GM23338 (cell line): ENCODE measurements at places on chromosomes 13 and 19. TPM values are rescaled to one million over a fixed set of nuclear protein-coding genes. Genes with fewer than 3 reads are reported as not detected.

DNA sequence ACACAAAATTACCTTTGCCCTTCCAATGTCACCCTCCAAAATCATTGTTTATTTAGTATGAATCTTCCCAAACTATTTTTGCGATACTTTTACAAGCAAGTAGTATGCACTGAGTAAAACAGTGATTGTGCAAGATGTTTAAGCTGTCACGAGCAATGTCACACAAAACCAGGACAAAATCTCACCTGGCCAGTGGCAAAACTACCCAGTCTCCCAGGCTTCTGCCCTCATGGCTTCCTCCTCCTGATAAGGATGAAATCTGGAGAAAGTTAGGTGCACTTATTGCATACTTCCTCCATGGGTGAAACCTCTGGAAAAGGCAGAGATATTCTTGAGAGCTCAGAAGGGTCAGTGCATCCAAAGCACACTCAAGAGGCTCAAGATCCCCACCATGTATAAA lies 500.8 kb downstream of the IRS2 start:
- H3K36me3 ChIP-seq = no peaks in the 10 kb centered on the region
- DNase-seq = no peak
- no peaks in the 10 kb centered on the region for H3K27me3 ChIP-seq

Gene ATP4A
- total RNA-seq = 0.62 and 0.63 TPM in 2 replicates

- no peak overlapping the region for H3K4me3 ChIP-seq
- DNase-seq = no peak
- peak overlapping the region; percentile 32; the same call in 1 of the 2 replicates for H3K27ac ChIP-seq
- H3K4me1 ChIP-seq = peaks cover 7% of the 10 kb centered on the region; the same call in 1 of the 2 replicates
Observed at GRCh38 chr19:49761249-49761624, 1.9 kb downstream of the TSKS start.

Gene CNN1
- total RNA-seq = 17.0 and 20.9 TPM in 2 replicates

DNA sequence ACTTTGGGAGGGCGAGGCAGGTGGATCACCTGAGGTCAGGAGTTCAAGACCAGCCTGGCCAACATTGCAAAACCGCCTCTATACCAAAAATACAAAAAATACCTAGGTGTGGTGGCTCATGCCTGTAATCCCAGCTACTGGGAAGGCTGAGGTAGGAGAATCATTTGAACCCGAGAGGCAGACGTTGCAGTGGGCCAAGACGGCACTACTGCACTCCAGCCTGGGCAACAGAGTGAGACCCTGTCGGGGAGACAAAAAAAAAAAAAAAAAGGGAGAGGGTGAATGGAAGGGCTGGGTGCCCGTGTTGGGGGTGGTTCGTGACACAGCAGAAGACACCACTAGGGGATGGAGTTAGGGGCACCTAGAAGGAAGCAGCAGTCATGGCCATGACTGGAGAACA lies 10.8 kb downstream of the CFD start:
- no peak for DNase-seq
- no peak overlapping the region for H3K4me3 ChIP-seq
- no peaks in the 10 kb centered on the region for H3K4me1 ChIP-seq

GRCh38 chr19:48111280-48111679 lies 663 bp upstream of the PLA2G4C start:
- peak; percentile 45 for DNase-seq
- H3K36me3 ChIP-seq = no peaks in the 10 kb centered on the region
- H3K27me3 ChIP-seq = no peaks in the 10 kb centered on the region
- no peak overlapping the region for H3K27ac ChIP-seq
- no peaks in the 10 kb centered on the region; the same call in 1 of the 2 replicates for H3K4me1 ChIP-seq

Gene SERP2
- 0.59 and 3.4 TPM in 2 replicates for total RNA-seq

Gene PKN1
- total RNA-seq = 147 and 201 TPM in 2 replicates

Gene CFD
- 0.90 and 3.5 TPM in 2 replicates for total RNA-seq

Gene ZNF83
- total RNA-seq = 20.6 and 25.0 TPM in 2 replicates

Gene ZIC2
- 76.2 and 87.9 TPM in 2 replicates for total RNA-seq

DNA sequence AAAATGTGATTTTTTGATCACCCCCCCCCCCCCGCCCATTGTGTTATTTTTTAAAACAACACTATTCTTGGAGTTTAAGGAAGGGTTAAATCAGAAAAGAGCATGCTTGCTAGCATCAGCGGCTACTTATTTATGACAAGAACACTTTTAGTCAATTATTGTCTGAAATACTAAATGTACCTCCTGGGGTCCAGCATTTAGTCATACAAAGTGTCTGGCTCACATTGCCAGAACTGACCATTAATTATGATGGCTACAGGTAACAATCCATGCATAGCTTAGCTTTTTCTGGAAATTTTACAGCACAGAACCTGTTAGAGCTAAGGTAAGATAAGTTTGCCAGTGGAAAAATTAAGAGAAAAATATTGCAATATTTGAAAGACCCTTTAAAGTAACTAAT lies 90.1 kb downstream of the PCDH9 start:
- no peaks in the 10 kb centered on the region for H3K27me3 ChIP-seq
- no peaks in the 10 kb centered on the region for H3K36me3 ChIP-seq
- no peak overlapping the region for H3K4me3 ChIP-seq
- no peak overlapping the region for H3K27ac ChIP-seq

Gene CATSPERD
- total RNA-seq = 0.17 TPM in 1 of 2 replicates, not detected in the other

GRCh38 chr19:6535558-6536137 lies 4.8 kb downstream of the TNFSF9 start:
- H3K27me3 ChIP-seq = peaks cover 43% of the 10 kb centered on the region
- no peak overlapping the region for H3K27ac ChIP-seq
- H3K36me3 ChIP-seq = no peaks in the 10 kb centered on the region; the same call in 1 of the 2 replicates
- no peak overlapping the region for H3K4me3 ChIP-seq
- no peak for DNase-seq
- H3K4me1 ChIP-seq = peaks cover 11% of the 10 kb centered on the region; the same call in 1 of the 2 replicates

Gene APOC4
- total RNA-seq = not detected in 2 replicates

- H3K4me3 ChIP-seq = no peak overlapping the region
- H3K4me1 ChIP-seq = peaks cover 14% of the 10 kb centered on the region
- no peak overlapping the region for H3K27ac ChIP-seq
- DNase-seq = no peak
- H3K27me3 ChIP-seq = no peaks in the 10 kb centered on the region
Observed at GRCh38 chr13:92823059-92823458, 403.5 kb upstream of the GPC6 start.

Gene SHISA7
- 1.4 and 1.6 TPM in 2 replicates for total RNA-seq

DNA sequence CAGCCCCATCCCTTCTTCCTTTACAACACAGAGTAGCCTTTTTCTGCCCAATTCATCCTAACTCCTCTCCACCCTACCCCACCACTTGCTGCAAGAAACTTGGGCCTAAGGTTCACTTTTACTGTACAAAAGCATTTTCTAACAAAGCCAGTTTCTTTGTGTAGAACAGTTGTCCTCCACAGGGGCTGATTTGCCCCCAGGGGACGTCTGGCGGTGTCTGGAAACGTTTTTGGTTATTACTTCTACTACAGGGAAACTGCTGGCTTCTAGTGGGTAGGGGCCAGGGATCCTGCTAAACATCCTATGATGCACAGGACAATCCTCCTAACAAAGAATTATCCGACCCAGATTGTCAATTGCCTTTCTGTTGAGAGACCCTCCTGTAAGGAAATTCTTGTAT lies 7.3 kb upstream of the LMO7 start:
- H3K4me3 ChIP-seq = no peak overlapping the region
- H3K36me3 ChIP-seq = no peaks in the 10 kb centered on the region
- no peak overlapping the region for H3K27ac ChIP-seq
- H3K27me3 ChIP-seq = no peaks in the 10 kb centered on the region
- DNase-seq = no peak

DNA sequence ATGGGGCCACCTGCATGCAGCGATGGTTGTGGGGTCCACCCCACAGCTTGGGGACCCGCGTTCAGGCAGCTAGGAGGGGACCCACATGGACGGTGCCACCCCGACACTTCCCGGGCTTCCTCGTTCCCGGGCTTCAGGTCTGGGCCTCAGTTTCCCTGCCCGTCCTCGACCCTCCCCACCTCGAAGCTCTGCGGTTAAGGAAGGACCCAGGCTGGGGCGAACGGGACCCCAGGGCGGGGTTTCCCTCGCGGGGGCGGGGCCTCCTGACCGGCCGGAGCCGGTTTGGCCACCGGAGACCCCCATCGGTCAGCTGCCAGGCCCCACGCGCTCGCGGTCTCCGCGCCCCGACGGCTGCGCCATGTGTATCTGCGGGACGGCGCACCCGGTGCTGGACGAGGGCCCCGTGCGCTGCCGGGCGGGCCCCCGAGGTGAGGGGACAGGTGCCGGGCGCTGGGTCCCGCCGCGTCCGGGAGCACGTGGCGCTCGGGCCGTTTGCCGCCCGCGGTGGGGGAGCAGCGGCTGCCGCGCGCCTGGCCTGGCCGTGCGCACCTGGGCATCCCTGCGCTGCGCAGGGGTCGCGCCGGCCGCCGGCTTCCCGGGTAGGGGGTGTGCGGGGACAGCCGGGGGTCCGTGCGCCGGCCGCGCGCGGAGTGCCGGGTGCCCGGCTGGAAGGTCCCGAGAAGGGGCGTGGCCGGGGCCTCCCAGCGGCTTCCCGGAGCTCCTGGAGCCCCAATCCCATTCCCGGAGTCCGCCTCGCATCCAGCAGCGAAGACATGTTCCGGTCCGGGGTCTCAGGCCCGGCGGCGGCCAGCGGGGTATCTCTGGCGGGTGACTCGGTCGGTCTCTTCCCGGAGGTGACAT lies 4.2 kb downstream of the ARHGAP45 start:
- H3K27ac ChIP-seq = no peak overlapping the region
- H3K4me1 ChIP-seq = peaks cover 3% of the 10 kb centered on the region; the same call in 1 of the 2 replicates
- peak overlapping the region; percentile 63 for H3K4me3 ChIP-seq

GRCh38 chr19:41784743-41785142 lies 11.6 kb upstream of the CEACAM3 start:
- H3K27me3 ChIP-seq = peaks cover 18% of the 10 kb centered on the region; the same call in 1 of the 2 replicates
- no peaks in the 10 kb centered on the region for H3K4me1 ChIP-seq
- H3K36me3 ChIP-seq = no peaks in the 10 kb centered on the region
- no peak for DNase-seq
- H3K27ac ChIP-seq = no peak overlapping the region

DNA sequence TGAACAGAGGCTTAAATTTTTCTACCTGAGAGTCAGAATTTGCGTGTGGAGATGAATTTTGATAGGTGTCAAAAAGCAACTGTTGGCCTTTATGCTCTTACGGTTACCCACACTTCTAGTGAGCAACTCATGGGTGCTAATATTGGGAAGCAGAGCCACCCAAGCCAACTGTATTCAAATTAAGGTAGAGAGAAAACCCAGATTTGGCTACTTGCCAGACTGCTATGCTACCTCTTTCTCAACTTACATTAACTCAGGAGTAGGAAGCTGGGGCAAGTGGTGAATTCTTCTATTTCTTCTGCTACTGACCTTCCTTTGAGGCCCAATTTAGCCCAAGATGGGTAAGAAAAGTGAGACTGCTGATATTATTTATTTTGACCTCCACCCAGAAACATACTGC lies 83.9 kb downstream of the OLFM4 start:
- no peak for DNase-seq
- no peaks in the 10 kb centered on the region for H3K36me3 ChIP-seq
- H3K4me3 ChIP-seq = no peak overlapping the region
- no peak overlapping the region for H3K27ac ChIP-seq
- H3K4me1 ChIP-seq = no peaks in the 10 kb centered on the region

DNA sequence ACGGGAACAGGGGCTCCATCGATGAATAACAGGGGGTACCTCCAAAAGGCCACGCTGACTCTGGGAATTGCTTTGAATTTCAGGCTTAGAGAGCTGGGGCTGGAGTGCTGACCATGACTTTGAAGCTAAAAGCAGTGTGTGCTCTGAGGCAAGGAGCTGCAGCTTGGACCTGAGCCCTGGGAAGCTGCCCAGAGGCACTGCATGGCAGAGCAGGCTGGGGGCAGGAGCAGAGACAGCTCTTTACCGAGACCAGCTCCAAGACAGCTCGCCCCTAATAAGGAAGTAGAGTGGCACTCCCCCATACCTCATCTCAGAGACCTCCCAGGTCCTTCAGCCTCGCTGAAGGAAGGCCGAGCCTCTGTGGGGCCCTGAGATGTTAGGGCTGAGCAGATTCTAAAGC lies 200.2 kb downstream of the COL4A1 start:
- H3K27ac ChIP-seq = no peak overlapping the region
- DNase-seq = no peak
- H3K27me3 ChIP-seq = no peaks in the 10 kb centered on the region
- H3K4me3 ChIP-seq = no peak overlapping the region
- H3K36me3 ChIP-seq = no peaks in the 10 kb centered on the region

GRCh38 chr19:10756791-10757190 lies 38.9 kb downstream of the DNM2 start:
- H3K4me3 ChIP-seq = no peak overlapping the region
- H3K4me1 ChIP-seq = peaks cover 4% of the 10 kb centered on the region; the same call in 1 of the 2 replicates
- no peaks in the 10 kb centered on the region; the same call in 1 of the 2 replicates for H3K36me3 ChIP-seq
- DNase-seq = no peak
- no peaks in the 10 kb centered on the region for H3K27me3 ChIP-seq
- H3K27ac ChIP-seq = no peak overlapping the region

- no peaks in the 10 kb centered on the region for H3K27me3 ChIP-seq
- H3K4me1 ChIP-seq = no peaks in the 10 kb centered on the region
- no peak overlapping the region for H3K27ac ChIP-seq
Observed at GRCh38 chr13:51551416-51551815, 32.8 kb upstream of the WDFY2 start.

DNA sequence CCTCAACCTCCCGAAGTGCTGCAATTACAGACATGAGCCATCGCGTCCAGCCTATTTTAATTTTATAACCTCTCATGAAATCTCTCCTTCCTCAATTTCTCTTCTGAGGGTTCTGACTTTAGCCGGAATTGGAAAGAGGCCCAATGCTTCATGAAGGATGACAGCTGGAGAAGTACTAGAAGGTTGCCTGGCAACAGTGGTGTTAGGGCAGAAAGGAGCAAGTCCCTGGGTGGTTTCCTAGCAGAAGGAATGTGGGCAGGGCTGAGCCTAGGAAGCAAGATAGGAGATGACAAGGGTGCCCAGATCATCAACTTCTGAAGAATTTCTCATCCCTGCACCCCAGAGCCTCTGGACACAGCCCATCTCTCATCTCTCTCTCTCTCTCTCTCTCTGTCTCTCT lies 25.8 kb downstream of the CACNG6 start:
- DNase-seq = peak; percentile 56
- no peaks in the 10 kb centered on the region for H3K27me3 ChIP-seq
- H3K36me3 ChIP-seq = no peaks in the 10 kb centered on the region
- H3K4me3 ChIP-seq = no peak overlapping the region
- H3K27ac ChIP-seq = no peak overlapping the region
